Stimulated activated CD8-positive, alpha-beta memory T cell treated with anti-CD3 and anti-CD28 coated beads, Interleukin-7, amount 100 ng/mL, for 24 hours (primary cell): ENCODE measurements at places on chromosomes 5 and 9.

- no peak for DNase-seq
Measured at GRCh38 chr9:130337784-130338380, 72.3 kb downstream of the HMCN2 start.

DNA sequence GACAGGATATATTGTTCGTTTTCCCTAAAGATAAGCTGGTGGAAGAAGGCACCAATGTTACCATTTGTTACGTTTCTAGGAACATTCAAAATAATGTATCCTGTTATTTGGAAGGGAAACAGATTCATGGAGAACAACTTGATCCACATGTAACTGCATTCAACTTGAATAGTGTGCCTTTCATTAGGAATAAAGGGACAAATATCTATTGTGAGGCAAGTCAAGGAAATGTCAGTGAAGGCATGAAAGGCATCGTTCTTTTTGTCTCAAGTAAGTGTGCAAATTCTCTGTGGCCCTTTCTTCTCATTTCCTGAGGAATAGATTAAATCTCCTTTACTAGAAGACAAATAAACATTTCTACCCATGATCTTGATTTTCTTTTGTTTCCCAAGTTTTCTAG lies 38.0 kb downstream of the OSMR start:
- DNase-seq = no peak

DNA sequence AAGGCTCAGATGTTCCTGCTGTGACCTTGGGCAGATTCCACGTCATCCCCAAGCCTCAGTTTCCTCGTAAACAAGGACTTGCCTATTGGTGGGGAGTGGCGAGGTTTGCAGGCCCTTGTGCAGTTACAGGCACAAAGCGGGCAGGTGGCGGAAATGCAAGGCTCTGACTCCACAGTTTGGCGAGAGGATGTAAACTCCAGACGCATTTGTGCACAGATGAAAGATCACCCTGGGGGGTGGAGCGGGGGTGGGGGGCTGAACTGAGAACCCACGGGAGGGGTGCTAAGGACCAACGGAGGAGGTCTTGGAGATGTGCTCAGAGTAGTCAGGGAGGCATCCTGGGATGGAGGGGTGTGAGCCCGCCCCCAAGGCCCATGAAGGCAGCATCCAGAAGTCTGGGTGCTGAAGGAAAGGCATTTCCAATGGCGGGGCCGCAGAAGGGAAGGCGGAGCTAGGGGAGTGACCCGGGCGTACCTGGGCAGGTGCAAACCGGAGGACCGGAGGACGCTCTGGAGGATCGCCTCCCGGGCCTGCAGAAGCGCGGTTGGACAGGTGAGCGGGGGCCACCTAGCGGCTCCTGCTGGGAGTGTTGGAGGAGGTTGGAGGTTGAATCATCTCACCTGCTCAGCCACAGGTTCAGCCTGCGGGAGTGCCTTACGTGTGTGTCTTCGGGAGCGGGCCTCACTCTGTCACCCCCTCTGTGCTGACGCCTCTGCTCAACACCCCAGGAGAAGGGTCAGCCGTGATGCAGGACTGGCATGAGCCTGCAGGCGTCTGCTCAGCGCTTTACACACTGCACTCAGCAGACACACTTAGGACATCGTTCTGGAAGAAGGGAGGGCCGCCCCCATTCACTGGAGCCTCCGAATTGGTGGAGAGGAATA lies 1.9 kb upstream of the FIBCD1 start:
- DNase-seq = peak; percentile 43

GRCh38 chr9:108182950-108183381 lies 672.8 kb downstream of the ACTL7B start:
- no peak for DNase-seq

- no peak for DNase-seq
Measured at GRCh38 chr9:108991479-108991878, 21.8 kb downstream of the CTNNAL1 start.
